ENCODE measurements at places on chromosomes 2 and 18.

GRCh38 chr2:236684504-236685256 lies 115.1 kb downstream of the ACKR3 start:
- DNase-seq: no peak

DNA sequence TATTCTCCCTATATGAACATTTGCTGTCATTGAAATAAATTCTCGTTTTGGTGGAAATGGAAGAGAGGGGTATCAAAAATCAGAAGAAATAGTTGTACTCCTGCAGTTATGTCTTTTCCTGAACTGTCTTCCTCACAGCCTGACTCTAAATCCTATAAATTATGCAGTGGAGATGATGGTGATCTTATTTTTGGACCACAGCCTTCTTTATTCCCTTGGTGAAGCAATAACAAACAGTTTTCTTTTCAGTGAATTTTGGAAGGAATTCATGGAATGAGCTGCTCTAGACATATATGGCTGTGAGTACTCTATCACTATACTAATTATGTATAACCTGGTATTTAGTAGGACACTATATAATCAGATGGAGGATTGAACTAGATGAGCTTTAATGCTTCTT lies 1.7 kb upstream of the SLC25A12 start:
- DNase-seq: no peak

DNA sequence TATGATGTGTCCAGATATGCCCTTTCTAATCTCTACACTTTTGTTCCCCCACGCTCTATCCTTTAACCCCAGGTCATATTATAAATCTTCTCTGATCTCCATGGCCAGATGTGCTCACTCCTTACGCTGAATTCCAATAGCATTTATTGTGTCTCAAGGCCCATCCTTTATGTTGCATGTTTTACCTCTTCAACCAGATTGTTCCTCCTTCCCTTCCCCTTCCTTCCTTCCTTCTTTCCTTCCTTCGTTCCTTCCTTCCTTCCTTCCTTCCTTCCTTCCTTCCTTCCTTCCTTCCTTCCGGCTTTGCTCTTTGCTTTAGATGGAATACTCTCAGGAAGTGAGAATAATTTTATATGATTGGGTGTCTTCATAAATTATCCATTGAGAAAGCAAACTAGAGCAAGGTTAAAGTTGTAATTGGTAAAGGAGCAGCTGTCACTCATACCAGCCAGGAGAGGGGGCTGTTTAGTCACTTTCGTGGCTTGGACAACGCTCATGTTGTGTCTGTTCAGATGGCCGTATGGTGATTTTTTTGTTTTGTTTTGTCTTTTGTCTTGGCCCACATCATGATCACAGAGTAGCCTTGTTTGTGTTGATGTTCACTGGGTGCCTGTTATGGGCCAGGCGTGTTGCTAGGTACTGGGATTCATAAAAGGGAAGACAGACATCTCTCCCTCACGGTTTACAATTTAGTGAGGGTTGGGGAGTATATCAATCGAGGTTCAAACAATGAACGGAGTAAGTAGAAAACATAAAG lies 68.0 kb downstream of the DAW1 start:
- DNase-seq: no peak

GRCh38 chr2:10863837-10864236 lies 47.9 kb upstream of the KCNF1 start:
- no peak for DNase-seq

GRCh38 chr2:176577054-176577453 lies 307.8 kb downstream of the MTX2 start:
- no peak for DNase-seq

DNA sequence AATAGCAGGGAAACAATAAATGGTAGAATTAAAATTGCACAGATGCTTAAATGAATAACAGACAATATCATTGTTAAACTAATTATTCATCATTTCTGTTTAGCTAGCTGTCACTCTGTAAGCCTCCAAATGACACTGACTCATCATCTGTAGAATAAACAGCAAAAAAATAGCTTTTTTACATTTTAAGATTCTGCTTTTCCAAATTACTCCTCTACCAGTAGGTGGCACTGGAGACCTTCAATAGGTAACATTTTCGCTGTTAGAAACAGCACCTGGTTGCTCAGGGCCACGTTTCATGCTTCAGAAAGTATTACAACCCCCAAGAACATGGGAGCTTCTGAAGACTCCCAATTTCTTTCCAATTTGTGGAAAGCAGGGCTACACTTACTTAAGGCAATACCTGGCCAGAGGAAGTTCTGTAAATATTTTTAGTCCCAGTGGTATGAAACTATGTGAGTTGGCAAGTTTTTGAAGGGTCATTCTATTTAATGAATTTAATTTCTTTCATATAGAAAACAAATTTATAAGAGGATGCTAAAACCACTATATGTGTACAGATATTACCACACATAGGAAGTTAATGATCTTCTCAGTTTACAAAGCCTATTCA lies 45.4 kb downstream of the TTN start:
- no peak for DNase-seq

DNA sequence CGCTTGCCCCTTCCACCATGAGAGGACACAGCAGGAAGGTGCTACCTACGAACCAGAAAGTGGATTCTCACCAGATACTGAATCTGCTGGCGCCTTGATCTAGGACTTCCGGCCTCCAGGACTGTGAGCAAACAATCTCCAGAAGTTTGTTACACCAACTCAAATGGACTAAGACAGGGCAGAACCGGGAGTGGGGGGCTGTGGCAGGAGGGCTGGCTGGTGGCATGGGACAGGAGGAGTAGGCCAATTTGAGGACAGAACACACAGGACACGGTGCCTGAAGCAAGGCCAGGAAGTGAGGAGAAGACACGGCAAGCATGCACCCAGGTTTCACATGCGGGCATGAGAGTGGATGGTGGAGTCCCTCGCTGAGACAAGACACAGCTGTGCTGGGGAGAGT lies 40.1 kb downstream of the CRACDL start:
- no peak for DNase-seq

DNA sequence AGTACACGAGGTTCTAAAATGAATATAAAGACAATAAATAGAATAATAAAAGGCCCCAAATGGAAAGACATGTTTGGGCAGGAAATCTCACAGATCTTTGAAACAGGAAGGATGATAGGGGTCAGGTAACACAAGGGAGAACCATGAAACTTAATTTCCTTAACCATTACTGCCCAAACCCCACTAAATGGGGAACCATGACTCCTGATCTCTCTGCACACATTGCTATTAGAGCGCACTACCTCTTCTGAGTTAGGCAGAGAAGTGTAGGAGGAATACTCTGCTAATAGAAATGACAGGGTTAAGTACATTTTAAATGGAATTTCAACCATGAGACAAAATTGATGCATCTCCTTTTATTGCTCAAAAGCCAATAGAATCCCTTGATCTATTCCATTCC lies 213.7 kb upstream of the SETBP1 start:
- DNase-seq: no peak

Data from activated T-helper 1 cell treated with anti-CD3 and anti-CD28 coated beads, Interleukin-2, amount 50 U/mL, for 16 hours (primary cell).